Stimulated activated CD8-positive, alpha-beta memory T cell treated with anti-CD3 and anti-CD28 coated beads, Interleukin-4, amount 100 ng/mL, for 4 hours (primary cell): ENCODE measurements at places on chromosomes 4 and X.
A peak's percentile ranks its signal among the peaks of the same experiment; 100 is the strongest.

- no peak for DNase-seq
Measured at GRCh38 chrX:13756381-13756780, 21.8 kb downstream of the OFD1 start.

DNA sequence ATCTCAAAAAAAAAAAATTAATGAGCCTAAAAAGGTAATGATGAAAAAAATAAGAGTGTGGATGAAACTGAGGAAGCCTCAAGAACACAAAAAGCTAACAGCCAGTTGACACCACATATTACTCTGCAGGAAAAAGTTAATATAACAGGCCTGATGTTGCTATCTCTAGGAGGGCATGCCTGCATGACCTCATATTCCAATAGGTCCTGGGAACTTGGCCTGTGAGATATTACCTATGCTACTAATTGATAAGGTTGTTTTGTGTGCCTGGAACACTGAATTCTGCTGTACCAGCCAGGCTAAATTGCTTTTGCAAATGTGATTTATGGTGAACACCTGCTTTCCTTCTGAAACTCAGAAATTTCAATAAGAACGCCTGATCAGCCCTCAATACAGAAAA, 15.9 kb downstream of the SLC9A7 start:
- no peak for DNase-seq

GRCh38 chrX:113726898-113727297, 857.0 kb upstream of the HTR2C start:
- no peak for DNase-seq

DNA sequence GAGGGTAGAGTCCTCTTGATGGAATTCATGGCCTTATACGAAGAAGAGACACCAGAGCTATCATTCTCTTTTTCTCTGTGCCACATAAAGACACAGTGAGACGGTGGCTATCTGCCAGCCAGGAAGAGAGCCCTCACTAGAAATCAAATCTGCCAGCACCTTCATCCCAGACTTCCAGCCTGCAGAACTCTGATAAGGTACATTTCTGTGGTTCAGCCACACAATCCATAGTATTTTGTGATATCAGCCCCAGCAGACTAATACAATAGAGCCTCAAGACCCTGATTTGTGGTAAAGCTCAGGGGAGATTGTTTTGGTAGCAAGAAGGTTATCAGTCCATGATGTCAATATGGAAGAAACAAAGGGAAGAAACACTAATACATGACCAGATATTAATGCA, 1213.2 kb downstream of the NLGN4X start:
- no peak for DNase-seq

DNA sequence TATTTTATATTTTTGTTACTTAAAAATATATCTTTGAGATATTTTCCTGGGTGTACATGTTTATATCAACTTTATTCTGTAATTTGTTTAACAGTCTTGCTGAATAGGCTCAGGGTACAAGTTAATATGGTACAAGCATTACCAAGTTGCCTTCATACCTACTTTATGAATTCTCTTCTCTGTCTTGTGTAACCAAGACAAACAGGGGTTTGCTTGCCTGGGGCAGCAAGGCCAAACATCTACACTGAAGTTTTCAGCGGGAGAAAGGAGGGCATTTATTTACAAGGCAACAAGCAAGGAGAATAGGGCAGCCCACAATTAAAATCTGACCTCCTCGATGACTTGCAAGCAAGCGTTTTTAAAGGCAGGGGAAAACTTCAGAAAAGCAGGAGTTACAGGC, 24.2 kb downstream of the PPP4R3C start:
- DNase-seq, result no peak

DNA sequence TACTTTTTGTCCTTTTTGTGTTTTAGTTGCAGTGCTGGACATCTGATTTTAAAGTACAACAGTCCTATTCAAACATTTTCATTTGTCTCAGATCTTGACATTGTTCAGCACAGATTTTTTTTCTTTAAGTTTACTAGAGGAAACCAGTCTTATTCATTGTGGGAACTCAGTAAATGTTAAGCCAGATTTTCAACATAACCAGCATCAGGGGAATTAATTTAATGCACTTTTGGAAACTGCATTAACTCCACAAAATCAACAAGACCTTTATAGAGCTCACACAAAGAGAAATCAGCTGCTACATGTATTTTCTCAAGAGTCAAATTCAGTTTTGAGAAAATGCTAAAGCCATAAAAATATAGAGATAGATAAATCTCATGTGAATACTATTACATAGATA, 9.9 kb downstream of the CPE start:
- no peak for DNase-seq

- no peak for DNase-seq
Measured at GRCh38 chr4:98930311-98930865, 1.5 kb upstream of the EIF4E start.

DNA sequence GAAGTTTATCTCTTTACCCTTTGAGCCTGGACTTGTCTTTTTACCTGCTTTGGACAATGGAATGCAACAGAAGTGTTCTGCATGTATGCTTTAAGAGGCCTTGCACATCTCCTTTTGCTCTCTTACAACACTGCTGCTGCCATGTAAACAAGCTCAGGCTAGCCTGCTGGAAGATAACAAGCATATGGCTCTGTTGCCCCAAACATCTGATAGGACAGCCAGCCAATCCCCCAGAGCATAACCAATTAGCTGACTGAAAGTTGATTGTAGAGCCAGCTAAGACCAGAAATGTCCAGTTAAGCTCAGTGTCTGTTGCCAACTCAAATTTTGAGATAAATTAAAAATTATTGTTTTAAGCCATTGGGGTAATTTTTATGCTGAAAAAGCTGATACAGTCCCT, 510.6 kb upstream of the CNKSR2 start:
- DNase-seq, result no peak

- DNase-seq, result no peak
Measured at GRCh38 chr4:110527156-110527555, 51.2 kb downstream of the ENPEP start.

- DNase-seq, result peak; percentile 59
Measured at GRCh38 chr4:55546756-55547465, at the start of gene CLOCK. Gene CLOCK (minus strand): TSS chr4:55546909. CDS start chr4:55482785, 64,124 bp downstream.

DNA sequence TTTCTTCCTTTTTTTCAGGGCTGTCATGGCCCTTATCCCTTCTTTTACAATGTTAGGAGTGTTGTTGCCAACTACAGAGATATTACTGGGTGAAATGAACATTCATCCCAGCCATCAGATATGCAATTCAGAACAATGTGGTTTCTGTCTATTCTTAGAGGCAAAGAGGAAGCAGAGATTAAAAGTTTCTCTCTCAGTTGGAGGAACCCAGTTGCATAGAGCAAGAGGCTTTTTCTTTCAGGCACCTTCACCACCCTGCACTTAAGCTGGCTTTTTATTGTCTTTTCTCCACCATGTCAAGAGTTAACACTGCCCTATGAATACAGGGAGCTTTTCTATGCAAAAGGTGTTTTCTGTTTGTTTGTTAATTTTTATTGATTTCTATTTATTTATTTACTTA, 1559.6 kb upstream of the IGFBP7 start:
- no peak for DNase-seq

- DNase-seq, result no peak
Measured at GRCh38 chr4:141081921-141082395, 51.3 kb downstream of the RNF150 start.

DNA sequence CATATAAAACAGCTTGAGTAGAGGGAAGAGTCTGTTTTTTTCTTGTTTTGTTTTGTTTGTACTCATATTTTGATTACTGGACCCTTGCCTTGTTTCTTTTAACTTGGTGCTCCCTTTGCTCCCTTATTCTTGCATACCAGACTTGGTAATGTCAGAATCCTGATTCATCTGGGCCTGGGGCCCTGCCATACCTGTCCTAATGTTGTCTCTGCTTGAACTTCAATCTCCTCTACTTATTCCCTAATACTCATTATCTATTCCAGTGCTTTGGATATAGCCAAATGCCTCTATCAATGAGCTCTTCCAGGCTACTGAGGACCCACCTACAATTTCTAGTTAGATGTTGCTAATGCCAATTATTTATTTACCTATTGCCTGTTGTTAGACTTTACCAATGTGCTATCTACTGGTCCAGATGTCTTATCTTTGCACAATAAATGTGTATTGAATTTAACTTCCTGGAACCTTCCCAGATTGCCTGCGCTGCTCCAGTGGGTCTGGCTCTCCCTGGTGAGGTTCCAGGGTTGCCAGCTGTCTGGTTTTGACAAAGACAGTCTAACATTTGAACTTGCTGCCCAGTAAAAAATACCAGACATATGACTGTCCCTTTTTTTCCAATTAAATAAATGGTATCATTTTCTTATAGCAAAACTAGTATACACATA, 64.4 kb upstream of the ACSL4 start:
- no peak for DNase-seq

- DNase-seq, result no peak
Measured at GRCh38 chr4:141900856-141901255, 264.5 kb downstream of the IL15 start.

DNA sequence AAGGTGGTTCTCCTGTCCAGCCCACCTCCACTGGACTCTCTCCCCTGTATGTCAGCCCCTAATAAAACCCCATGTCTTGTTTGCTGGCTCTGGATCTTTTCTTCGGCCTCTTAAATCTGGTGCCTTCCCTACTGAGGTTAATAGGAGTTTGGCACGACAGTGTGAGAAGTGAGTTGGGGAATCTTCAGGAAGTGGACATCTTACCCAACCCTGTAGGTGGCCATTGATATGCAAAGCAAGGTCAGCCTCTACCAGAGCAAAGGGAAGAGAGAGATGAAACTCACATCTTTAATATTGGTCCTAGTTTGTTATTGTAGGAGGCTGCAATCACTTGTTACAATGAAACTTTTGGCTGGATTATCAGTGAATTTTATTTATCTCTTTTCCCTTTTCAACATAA, 111.7 kb downstream of the CHRDL1 start:
- DNase-seq, result no peak

DNA sequence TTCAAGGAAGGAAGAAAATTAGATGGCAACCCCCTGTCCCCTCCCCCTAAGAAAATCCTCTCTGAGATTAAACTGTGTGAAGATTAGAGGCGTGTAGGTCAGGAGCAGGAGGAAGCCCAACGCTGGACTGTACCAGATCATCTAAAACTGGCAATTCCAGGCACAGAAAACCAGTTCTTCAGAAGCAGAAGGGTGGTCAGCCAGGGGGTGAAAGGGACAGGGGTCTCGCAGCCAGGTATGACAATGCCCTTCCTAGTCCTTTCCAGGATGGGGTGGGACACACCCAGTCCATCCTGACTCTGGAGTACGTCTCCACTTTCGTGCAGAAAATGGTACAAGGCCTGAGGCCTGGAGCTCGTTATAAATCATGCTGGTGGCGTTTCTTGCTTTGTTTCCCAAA, 3.3 kb upstream of the RHOH start:
- DNase-seq, result no peak

DNA sequence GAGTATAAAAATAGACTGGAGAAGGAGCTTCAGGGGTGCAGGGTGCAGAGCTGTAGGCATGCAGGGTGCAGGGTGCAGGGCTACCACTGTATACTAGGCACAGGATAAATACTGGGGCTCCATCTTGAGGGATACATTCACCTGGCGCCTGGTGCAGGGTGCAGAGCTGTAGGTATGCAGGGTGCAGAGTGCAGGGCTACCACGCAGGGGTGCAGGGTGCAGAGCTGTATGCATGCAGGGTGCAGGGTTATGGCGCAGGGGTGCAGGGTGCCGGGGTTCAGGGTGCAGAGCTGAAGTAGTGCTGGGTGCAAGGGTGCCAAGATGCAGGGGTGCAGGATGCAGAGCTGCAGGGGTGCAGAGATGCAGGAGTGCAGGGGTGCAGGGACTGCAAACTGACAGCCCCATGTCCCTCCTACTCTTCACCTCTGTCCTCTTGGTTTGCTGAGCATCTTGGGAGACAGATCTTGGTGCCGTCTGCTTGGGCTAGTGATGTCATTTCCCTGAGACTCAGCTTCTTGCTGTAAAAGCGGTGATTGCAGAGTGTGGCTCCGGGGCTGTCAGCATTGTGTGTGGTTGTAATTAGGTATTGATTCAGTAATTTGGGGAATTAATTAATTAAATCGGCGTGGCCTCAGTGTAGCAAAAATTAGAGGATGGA, 91.2 kb downstream of the ADRA2C start:
- no peak for DNase-seq

GRCh38 chr4:130820448-130820847, 1724.5 kb downstream of the C4orf33 start:
- no peak for DNase-seq

DNA sequence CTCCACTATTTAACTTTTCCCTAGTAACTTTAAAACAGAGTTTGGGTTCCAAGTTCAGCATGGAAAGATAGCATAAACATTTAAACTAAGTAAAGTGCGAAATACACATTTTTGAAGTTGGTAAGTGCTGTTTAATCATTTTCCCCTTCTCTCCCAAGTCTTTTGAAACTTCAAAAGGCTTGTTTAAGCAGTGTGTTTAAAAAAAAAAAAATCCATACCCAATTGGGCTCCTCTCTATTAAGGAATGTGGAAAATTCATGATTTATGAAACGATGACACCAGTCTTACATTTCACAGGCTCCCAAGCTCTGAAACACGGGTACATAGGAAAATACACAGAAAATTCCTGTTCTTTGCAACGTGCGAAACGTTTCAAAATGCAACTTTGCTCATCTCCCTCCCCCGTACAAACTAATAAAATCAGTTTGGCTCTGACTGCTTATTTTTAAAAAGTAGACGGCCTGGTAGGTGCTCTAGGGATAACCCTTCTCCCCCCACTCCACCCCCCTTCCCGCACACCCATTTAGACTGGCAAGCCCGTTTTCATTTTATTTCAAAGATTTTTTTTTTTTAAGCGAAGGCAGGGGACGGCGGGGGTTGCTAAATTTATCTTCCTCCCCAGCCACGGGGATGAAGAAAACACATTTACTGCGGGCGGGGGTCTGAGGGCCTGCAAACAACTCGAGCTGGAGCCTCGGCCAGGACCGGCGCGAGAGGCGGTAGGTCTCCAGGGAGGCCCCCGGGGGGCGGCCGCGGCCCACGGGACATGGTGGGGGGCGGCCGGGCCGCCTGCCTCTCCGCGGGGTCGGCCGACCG, 786 bp upstream of the ZFX start:
- DNase-seq, result no peak

DNA sequence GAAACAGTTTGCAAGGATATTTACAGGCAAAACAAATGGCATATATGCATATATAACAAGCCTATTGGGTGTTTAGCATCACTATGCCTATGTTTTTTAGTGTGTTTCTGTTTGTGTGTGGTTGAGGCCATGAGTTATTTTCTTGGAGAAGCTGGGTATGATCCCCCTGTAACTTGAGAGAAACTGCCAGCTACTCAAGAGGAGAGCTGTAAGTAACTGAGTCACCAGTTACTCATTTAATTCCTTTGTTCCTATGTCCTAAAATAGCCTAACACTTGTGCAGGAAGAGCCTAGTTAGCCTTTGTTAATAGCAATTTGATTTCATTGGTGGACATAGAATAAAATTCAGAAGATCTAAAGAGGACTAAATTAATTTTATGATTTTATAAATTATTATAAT, 79.1 kb downstream of the PWWP3B start:
- no peak for DNase-seq

- DNase-seq, result no peak
Measured at GRCh38 chr4:79083406-79084010, 144.3 kb upstream of the PAQR3 start.

GRCh38 chr4:100494166-100494565, 23.7 kb downstream of the EMCN start:
- no peak for DNase-seq
